ENCODE measurements at places on chromosomes 5 and 9. TPM values are rescaled to one million over a fixed set of nuclear protein-coding genes. Genes with fewer than 3 reads are reported as not detected.

Gene BTNL8
- polyA plus RNA-seq: not detected

DNA sequence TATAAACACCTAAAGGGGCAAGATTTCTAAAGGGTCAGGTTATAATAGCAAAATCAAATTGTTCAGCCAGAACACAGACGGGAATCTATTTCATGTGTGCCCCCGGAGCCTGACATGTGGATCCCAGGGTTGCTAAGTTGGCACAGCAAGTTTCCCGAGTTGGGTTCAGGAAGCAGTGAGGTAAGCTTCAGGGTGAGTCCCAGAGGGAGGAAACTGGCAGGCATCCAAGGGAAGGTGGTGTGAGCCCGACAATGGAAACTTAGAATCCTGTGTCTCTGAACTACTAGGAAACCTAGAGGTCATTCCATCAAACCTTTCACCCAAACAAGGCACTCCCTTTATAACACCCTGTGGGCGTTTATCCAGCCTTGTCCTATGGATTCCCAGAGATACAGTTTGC, 98.4 kb downstream of the ADRB2 start:
- H3K36me3 ChIP-seq: peaks cover 4% of the 10 kb centered on the region
- no peak for DNase-seq
- H3K27ac ChIP-seq: no peak overlapping the region
- peaks cover 3% of the 10 kb centered on the region for H3K4me1 ChIP-seq

DNA sequence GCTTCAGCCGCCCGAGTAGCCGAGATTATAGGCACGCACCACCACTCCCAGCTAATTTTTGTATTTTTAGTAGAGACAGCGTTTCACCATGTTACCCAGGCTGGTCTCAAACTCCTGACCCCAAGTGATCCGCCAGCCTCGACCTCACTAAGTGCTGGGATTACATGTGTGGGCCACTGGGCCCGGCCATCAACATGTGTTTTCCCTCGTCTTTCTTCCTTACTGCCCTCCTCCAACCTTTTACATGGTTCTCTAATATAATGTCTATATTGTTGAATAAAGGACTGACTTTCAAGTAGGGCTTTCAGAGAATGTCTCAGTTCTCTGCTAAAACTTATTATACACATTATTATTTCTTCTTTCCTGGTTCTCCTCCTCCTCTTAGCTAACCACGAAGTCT, 21.3 kb upstream of the PCAT7 start:
- H3K4me3 ChIP-seq: no peak overlapping the region
- DNase-seq: no peak
- no peak overlapping the region for H3K27ac ChIP-seq
- H3K4me1 ChIP-seq: no peaks in the 10 kb centered on the region
- no peaks in the 10 kb centered on the region for H3K36me3 ChIP-seq

DNA sequence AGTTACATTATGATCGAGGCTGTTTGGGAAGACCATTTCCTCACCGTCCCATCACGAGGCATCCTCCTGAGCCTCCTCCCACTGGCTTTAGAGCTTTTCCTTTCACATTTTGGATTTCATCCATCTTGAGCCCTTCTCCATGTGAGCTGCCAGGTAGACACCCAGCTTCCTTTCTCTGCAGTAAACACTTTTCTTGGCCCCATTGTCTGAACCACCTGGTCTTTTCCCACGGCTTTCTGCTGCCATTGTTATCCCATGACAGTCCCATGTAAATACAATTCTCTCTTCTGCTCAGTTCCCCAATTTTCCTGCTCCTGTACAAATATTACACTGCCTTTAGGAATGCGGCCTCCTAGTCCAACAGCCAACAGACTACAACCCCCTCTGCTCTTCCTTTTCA, 24.1 kb downstream of the UBE2QL1 start:
- H3K27ac ChIP-seq: no peak overlapping the region
- H3K4me3 ChIP-seq: no peak overlapping the region
- H3K36me3 ChIP-seq: peaks cover 5% of the 10 kb centered on the region
- no peak for DNase-seq

DNA sequence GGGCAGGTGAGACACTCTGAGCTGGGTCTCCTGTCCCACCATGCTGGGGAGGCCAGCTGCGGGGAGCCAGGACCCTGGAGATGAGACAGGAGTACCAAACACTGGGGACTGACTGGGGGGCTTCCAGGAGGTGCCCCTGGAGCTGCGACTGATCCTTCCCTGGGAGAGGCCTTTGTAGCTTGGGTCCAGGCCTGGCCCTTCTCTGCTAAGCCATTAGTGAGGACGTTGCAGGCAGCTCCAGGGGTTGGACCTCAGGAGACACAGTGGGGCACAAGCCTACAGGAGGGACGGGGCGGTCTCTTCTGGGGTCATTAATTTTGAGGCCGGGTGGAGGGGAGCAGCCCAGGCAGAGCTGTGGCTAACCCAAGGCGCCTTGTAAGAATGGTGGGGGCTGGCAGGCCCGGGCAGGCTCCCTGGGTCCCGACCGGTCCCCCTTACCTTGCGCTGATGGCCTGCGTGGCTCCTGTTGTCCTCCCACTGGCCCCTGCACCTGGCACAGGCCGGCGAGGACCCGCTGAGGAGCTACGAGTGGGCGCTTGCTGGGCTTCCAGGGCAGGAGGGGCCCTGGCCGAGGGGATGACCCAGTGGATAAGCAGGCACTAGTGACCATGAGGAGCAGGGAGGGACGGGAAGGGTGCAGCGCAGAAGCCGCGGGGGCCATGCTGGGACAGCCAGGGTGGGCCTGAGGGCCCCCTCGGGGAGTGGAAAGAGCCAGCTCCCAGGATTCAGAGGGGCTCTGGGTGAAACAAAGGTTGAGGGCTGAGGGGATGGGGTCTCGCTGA, 5.1 kb downstream of the MRPS2 start:
- no peak overlapping the region for H3K27ac ChIP-seq
- H3K36me3 ChIP-seq: peaks cover 30% of the 10 kb centered on the region
- no peak overlapping the region for H3K4me3 ChIP-seq
- peaks cover 21% of the 10 kb centered on the region for H3K4me1 ChIP-seq
- H3K27me3 ChIP-seq: peaks cover 11% of the 10 kb centered on the region

DNA sequence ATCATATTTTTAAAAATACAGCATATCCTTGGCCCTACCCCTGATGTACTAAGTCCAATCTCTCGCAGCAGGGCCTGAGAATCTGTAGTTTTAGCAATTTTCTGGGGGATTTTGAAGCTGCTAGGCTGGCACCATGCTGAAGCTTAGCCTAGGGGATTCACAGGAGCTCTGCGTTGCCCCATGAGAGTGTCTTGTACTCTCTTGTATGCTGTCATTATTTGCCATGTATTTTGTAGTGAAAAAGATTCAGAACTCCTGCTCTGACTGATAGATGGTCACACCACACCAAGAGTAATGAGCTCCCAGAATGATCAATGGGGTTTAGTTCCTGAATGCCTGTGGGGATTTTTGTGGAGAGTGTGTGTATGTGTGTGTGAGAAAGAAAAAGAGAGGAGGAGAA, 20.7 kb upstream of the TRMT10B start:
- DNase-seq: no peak
- no peak overlapping the region for H3K4me3 ChIP-seq
- no peaks in the 10 kb centered on the region for H3K4me1 ChIP-seq
- peaks cover 18% of the 10 kb centered on the region for H3K27me3 ChIP-seq
- H3K27ac ChIP-seq: no peak overlapping the region

DNA sequence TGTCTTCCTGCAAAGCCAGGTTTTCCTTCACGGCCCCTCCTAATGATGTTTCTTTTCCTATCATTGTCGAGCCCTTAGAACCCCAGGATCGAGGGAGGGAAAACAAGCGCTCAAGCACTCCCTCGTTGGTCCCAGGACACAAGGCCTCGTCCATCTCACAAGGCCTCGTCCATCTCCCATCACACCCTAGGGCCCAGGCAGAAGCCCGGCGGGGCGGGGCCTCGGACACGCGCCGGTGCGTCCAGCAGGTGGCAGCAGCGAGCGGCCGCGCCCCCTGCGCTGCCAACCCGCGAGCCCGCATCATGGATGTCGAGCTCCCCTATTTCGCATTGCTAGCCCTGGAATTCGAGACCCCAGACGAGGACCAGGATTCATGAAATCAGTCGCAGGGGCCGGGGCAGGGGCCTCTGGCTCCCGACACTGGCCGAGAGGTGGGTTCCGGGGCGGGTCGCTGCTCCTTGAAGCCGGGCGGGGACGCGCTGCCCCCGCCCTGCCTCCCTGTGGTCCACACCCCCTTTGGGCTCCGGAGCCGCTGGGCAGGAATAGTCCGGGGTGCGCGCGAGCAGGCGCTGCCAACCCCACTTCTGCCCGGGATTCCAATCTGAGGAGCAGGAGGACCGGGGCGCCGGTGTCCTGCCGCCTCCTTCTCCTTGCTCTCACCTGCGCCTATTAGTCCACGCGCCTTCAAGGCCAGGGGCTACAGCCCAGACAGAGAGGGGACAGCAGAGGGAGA, at the start of gene ABLIM3:
TSS of gene ABLIM3 (plus strand) at position 270 of the 733 bp plus-strand sequence. CDS start 603 bp downstream, outside the sequence.
- H3K4me1 ChIP-seq: peaks cover 2% of the 10 kb centered on the region
- H3K27ac ChIP-seq: peak within 1 kb of the TSS; percentile 66
- no peaks in the 10 kb centered on the region for H3K36me3 ChIP-seq
- peak within 1 kb of the TSS; percentile 89 for H3K4me3 ChIP-seq

Gene CYFIP2
- polyA plus RNA-seq: 306 TPM

DNA sequence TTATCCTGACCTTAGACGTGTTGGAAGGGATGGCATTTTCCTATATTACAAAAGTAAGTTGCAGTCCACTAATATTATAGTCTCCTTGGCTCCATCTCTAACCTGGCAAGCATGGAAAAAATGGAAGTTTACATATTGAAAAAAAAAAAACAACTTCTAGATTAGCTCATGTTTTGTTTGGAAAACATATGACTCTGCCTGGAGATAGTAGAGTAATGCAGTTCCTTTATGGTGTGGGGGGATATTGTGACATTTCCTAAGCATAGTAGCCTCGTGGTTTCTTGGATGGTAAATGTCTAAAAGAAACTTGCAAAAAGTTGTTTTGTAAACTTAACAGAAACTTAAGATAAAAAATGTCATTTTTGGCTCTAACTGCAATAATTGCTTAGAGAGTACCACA, 244.4 kb upstream of the FBXL7 start:
- no peak for DNase-seq
- H3K27ac ChIP-seq: no peak overlapping the region
- H3K27me3 ChIP-seq: no peaks in the 10 kb centered on the region
- H3K4me1 ChIP-seq: no peaks in the 10 kb centered on the region

Gene ZMAT2
- 73.1 TPM for polyA plus RNA-seq

DNA sequence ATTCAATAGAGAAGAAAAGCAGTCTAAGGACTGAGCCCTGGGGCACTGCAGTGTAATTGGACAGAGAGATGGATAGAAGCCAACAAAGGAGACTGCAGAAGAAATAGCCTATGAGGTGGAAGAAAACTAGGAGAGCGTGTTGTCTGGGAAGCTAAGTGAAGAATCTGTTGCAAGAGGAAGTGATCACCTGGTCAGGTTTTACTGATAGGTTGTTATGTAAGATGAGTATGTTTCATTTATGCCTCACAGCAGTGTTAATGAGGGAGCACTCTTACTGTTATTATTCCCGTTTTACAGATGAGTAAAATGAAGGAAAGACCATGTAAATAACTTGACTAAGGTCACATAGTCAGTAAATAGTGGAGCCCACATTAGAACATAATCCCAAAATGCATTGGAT, 80.0 kb upstream of the GRHPR start:
- H3K4me1 ChIP-seq: peaks cover 36% of the 10 kb centered on the region
- H3K4me3 ChIP-seq: no peak overlapping the region
- H3K27ac ChIP-seq: no peak overlapping the region
- H3K36me3 ChIP-seq: no peaks in the 10 kb centered on the region

GRCh38 chr9:5557606-5558587, 47.6 kb downstream of the PDCD1LG2 start:
- H3K4me3 ChIP-seq: no peak overlapping the region
- H3K36me3 ChIP-seq: peaks cover 8% of the 10 kb centered on the region
- peaks cover under 1% of the 10 kb centered on the region for H3K27me3 ChIP-seq
- H3K27ac ChIP-seq: peak overlapping the region; percentile 47
- peak; percentile 44 for DNase-seq

GRCh38 chr5:103804711-103805110, 242.1 kb upstream of the NUDT12 start:
- H3K36me3 ChIP-seq: no peaks in the 10 kb centered on the region
- H3K4me1 ChIP-seq: no peaks in the 10 kb centered on the region
- no peak overlapping the region for H3K4me3 ChIP-seq
- no peak overlapping the region for H3K27ac ChIP-seq
- no peak for DNase-seq

GRCh38 chr5:2433086-2433485, 318.4 kb downstream of the IRX2 start:
- H3K27ac ChIP-seq: no peak overlapping the region
- H3K4me3 ChIP-seq: no peak overlapping the region
- no peaks in the 10 kb centered on the region for H3K4me1 ChIP-seq

DNA sequence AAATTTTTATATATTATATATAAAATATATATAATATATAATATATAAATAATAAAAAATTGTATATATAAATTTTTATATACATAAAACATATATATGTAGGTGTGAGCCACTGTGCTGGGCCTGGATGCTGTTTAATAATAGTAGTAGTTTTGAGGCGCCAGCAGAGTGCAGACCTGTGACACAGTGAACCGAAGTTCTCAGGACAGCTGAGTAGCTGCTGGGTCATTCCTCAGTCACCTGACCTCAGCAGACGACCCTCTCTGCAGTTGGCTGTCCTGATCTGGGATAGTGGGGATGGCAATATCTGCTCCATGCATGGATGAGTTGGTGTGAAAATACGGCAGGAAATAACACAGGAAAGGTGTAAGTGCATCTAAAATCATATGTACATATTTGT, 3.3 kb upstream of the SNX18 start:
- H3K4me1 ChIP-seq: peaks cover 5% of the 10 kb centered on the region
- no peak for DNase-seq
- H3K4me3 ChIP-seq: no peak overlapping the region
- H3K27ac ChIP-seq: no peak overlapping the region
- H3K27me3 ChIP-seq: no peaks in the 10 kb centered on the region

Measured in naive B cell (primary cell).